ENCODE measurements at places on chromosomes 1 and 21.

DNA sequence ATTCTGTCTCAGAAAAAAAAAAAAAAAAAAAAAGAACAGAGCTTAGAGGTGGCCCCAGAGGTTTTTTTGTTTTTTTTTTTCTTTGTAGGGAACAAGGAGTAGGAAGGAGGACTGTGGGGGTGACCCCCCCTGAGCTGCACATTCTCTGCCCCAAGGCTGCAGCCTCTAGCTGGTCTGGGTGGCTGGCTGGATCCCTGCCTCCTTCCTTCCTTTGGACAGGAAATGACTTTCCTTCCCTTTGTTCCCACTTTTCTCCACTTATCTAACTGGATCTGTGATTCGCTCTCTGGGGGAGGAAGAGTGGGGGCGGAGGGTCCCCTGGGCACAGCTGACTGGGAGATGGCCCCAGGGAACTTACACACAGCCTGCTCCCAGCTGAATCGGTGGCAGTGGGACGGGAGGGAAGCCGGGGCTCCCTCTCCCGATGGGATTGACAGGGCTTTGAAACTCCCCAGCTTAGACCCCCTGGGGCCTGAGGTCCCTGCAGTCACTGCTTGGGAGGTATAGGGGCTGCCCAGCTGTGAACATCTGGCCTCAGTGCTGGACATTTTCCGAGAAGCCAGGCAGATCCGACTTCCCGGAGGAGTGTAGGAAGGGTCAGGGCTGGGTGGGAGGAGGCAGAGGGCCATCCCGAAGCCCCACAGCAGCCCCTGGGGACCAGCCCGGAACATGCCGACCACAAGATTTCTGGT is 2.1 kb downstream of the FBLIM1 start:
- DNase-seq, result no peak

DNA sequence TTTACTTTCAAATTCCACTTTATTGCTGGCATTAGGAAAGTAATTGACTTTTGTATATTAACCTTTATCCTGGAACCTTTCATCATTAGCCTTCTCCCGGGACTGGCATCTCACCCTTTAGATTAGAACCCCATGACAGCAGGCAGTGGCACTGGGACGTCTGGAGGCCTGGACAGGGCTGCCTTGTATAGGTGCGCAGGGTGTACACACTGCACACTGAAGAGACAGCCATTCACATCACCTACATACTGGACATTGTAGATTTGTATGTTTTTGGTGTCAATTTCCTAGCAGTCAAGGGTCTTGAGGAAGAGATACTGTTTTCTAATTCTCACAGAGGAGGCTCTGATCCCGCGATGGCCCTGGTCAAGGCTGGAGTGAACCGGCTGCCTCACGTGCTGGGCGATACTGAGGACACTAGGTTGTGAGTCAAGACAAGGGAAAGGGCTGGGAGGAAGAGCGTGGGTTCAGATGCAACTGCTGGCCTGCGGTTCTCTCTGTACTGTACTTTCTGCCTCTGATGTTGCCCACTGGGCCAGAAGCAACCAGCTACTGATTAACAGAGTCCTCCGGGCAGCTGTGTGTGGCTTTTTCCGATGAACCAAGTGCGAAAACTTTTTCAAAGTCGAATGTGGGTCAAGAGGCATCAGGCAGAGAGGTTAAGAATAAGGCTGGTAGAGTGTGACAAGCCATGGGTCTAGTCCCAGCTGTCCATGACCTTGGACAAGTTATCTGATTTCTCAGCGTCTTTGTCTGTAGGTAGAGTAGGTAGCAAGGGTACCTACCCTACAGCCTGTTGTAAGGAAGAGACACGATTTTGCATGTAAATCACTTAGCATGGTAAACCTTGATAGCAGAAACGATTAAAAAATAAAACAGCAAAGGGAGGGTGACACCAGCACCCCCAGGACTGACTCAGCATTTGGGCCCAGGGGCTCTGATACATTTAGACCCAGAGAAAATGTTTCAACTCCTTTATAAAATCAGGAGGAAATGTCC is 38.2 kb upstream of the SLC25A33 start:
- DNase-seq, result no peak

DNA sequence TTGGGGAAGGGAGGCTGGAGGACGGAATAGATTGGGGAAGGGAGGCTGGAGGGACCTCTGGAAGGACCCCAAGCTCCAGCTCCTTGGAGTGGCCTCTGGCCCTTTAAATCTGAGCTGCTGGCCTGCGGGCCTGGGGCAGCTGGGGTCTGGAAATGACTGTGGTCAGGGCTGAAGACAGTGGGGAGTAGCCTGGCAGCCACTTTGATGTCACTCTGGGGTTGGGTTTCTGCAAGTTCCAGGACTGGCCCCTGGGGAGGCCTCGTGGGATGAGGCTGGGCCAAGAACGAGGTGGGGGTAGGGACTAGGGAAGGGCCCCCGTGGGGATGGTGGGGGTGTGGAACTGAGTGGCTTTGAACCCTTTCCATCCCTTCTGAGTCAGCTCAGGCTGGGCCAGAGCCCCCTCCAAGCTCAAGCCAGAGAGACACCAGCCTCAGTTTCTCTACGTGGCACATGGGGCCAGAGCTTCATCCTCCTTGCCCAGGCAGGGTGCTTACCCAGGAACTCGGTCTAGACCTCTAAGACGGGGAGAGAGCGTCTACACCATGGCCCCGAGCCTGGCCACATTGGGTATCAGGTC is 59.7 kb downstream of the ALPL start:
- no peak for DNase-seq

DNA sequence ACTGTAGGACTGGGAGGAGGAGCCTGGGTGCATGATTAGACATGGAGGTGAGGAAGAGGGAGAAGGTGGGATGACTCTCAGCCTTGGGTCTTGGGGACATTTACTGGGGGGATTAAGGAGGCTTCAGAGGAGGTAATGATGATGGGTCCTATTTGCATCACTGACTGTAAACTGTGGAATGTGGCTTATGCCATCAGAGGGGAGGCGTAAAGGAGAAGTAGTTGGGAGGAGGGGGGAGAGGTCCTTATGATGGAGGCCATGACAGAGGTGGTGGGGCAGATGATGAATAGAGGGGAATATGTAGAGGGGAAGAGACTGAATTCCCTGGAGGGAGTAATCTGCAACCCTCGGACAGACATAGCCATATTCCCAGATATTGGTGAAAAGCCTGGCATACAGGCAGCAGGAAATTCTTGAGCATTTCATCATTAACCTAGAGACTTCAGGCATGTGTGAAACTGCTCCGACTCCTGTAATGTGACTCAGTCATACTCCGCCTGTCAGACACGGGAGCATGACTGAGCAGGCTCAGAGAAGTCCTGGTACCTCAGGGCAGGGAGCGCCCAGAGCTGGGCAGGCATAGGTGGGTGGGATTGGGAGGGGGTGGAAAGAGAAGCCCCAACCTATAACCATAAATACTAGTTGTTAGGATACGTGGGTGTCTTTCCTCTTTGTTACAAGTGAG is 8.0 kb upstream of the LCE5A start:
- DNase-seq, result no peak
